ENCODE measurements at places on chromosomes 2 and 18. TPM values are rescaled to one million over a fixed set of nuclear protein-coding genes. Genes with fewer than 3 reads are reported as not detected.
A peak's percentile ranks its signal among the peaks of the same experiment; 100 is the strongest.

DNA sequence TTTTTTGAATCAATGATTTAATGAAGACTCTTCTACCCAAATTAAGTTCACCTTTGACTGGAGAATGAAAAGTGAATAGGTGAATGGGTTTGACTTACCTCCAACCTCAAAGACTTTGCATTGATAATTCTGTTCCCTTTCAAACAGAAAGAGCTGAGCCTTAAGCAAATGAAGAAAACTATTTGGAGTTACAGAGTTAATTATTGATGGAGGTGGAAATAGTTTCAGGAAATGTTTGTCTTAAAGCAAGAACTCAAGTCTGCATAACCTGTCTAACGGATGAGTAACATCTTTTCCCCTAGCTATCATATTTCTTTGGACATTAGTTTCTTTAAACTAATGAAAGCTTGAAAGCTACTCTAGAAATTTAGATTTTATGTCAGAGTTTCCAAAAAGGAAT lies 166.5 kb downstream of the CERS6 start:
- peaks cover 13% of the 10 kb centered on the region for H3K4me1 ChIP-seq
- no peak overlapping the region for H3K4me3 ChIP-seq
- no peaks in the 10 kb centered on the region for H3K36me3 ChIP-seq
- no peak overlapping the region for H3K27ac ChIP-seq
- no peaks in the 10 kb centered on the region for H3K27me3 ChIP-seq
- DNase-seq = no peak

DNA sequence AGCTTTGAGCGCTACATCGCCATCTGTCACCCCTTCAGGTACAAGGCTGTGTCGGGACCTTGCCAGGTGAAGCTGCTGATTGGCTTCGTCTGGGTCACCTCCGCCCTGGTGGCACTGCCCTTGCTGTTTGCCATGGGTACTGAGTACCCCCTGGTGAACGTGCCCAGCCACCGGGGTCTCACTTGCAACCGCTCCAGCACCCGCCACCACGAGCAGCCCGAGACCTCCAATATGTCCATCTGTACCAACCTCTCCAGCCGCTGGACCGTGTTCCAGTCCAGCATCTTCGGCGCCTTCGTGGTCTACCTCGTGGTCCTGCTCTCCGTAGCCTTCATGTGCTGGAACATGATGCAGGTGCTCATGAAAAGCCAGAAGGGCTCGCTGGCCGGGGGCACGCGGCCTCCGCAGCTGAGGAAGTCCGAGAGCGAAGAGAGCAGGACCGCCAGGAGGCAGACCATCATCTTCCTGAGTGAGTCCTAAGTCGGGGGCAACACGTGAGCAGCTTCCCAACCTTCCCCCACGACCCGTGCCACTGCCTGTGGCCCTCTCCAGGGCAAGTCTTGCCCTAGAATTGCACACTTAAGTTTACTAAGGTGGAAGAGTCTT lies 928 bp downstream of the GPR39 start:
- no peaks in the 10 kb centered on the region for H3K4me1 ChIP-seq
- H3K4me3 ChIP-seq = no peak overlapping the region
- H3K27me3 ChIP-seq = peaks cover 28% of the 10 kb centered on the region
- H3K27ac ChIP-seq = no peak overlapping the region
- DNase-seq = no peak
- no peaks in the 10 kb centered on the region for H3K36me3 ChIP-seq

GRCh38 chr2:42768706-42769256 lies 4.8 kb upstream of the OXER1 start:
- no peak overlapping the region for H3K4me3 ChIP-seq
- H3K36me3 ChIP-seq = no peaks in the 10 kb centered on the region
- H3K4me1 ChIP-seq = no peaks in the 10 kb centered on the region

GRCh38 chr18:54444319-54444914 lies 86.7 kb downstream of the C18orf54 start:
- no peak overlapping the region for H3K27ac ChIP-seq
- DNase-seq = peak; percentile 71
- no peaks in the 10 kb centered on the region for H3K4me1 ChIP-seq
- no peak overlapping the region for H3K4me3 ChIP-seq

DNA sequence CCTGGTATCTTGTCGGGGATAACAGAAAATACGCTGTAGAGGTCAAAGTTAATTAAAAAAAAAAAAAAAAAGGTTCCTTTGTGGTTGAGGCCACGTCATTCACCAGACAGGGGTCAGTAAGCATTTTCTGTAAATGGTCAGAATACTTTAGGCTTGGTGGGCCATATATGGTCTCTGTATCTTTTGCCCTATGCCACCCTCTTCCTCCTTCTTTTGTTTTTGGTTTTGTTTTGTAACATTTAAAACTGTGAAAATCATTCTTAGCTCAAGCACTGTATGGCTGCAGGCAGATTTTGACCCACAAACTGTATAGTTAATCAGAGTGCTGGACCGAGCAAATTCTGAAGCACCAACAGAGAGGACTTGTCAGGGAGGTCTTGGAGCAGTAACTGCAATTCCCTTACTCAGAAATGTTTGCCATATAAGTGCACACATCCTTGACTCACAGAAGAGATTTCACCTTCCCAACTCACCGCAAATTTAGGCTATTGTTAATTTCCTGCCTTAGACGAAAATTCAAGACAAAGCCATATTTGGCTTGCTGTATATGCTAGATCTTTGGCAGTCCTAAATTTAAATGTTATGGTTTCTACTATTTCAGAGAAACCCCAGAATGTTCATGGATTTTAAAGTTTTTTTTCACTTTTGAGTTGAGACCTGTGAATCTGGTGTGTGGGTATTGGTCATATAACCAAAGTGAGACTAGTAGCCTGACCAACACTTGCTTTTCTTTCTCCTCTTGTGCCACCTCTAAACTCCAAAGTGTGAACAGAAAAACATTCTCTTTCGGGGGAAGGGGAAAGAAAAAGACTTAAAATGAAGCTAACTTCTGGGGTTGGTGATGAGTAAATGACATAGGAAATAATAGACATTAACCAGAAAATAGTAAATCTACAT lies 65.4 kb downstream of the DOCK10 start:
- H3K4me1 ChIP-seq = peaks cover 62% of the 10 kb centered on the region
- peaks cover 23% of the 10 kb centered on the region for H3K36me3 ChIP-seq
- no peak overlapping the region for H3K4me3 ChIP-seq
- H3K27ac ChIP-seq = peak overlapping the region; percentile 52
- no peak for DNase-seq

DNA sequence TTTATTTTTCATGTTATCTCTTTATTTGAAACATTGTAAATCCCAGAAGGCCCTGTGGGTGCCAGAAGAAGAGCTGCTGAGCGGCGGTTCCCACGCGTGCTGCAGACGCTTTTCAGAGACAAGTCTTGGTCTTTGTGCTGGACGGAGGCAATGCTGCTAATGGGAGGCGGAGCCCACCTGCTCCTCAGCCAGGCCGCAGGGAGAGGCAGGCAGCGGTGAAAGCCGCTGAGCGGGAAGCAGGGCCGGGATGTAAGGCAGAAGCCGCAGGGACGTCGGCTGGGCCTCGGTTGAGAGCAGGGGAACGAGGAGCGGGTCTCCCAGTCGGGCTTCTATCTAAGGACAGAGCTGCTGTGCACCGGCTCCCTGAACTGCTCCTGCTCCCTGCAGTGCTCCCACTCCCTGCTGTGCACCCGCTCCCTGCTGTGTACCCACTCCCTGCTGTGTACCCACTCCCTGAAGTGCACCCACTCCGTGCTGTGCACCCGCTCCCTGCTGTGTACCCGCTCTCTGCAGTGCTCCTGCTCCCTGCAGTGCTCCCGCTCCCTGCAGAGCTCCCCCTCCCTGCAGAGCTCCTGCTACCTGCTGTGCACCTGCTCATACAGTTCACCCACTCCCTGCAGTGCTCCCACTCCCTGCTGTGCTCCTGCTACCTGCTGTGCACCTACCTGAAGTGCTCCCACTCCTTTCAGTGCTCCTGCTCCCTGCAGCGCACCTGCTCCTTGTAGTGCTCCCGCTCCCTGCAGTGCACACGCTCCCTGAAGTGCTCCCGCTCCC lies 16.4 kb downstream of the TMEM18 start:
- peaks cover 14% of the 10 kb centered on the region for H3K36me3 ChIP-seq
- no peak overlapping the region for H3K27ac ChIP-seq
- H3K27me3 ChIP-seq = no peaks in the 10 kb centered on the region
- peaks cover 43% of the 10 kb centered on the region for H3K4me1 ChIP-seq
- no peak overlapping the region for H3K4me3 ChIP-seq
- DNase-seq = no peak

DNA sequence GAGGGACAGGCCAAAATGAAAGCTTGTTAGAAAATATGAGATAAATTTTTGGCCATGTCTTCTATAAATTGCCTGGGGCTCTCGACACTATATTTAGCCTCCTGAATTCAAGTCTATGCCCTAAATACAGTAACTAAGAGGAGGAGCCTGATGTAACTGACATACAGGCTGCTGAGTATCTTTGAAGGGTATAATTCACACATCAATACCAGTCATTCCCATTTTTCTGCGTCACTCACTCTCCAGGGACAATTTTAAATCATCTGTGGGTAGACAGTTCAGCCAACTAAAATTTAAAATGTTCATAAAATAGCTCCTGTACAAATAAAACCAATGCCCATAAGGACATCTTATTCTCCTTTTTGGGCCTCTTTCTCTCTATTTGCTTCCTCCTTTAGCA lies 105.9 kb downstream of the AP1S3 start:
- no peaks in the 10 kb centered on the region for H3K27me3 ChIP-seq
- H3K36me3 ChIP-seq = no peaks in the 10 kb centered on the region
- H3K27ac ChIP-seq = no peak overlapping the region
- no peaks in the 10 kb centered on the region for H3K4me1 ChIP-seq

DNA sequence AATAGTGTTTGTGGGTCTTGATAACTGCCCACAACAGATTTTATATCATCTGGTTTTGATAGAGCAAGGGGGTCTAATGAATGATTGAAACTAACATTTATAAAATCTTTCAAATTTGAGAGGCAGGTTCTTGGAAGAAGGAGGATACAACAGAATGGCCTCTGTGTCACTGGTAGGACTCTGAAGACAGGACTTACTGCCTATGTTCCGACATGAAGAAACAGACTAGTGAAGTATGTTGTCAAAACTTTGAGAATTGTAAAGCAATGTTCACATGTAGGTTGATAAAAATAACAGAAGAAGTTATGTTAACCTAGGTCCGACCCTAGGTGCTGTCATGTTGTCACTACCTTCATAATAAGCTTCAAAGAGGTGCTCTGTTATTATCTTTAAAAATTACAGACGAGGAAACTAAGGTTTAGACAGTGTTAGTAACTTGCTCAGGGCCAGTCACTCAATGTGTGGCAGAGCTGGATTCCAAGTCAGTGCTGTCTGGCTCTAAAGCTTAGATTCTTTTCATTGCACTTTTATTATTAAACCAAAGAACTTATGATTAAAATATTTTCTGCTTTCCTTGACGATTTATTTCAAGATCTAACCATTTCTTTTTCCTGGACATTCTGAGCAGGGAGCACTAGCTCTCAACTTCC lies 146.2 kb downstream of the RPIA start:
- H3K27ac ChIP-seq = no peak overlapping the region
- no peaks in the 10 kb centered on the region for H3K4me1 ChIP-seq
- no peaks in the 10 kb centered on the region for H3K27me3 ChIP-seq
- H3K4me3 ChIP-seq = no peak overlapping the region
- no peak for DNase-seq
- H3K36me3 ChIP-seq = no peaks in the 10 kb centered on the region

- H3K27ac ChIP-seq = no peak overlapping the region
- peaks cover 4% of the 10 kb centered on the region for H3K27me3 ChIP-seq
- H3K4me3 ChIP-seq = no peak overlapping the region
- no peak for DNase-seq
- H3K4me1 ChIP-seq = no peaks in the 10 kb centered on the region
Observed at GRCh38 chr2:234723400-234723799, 226.5 kb upstream of the ARL4C start.

DNA sequence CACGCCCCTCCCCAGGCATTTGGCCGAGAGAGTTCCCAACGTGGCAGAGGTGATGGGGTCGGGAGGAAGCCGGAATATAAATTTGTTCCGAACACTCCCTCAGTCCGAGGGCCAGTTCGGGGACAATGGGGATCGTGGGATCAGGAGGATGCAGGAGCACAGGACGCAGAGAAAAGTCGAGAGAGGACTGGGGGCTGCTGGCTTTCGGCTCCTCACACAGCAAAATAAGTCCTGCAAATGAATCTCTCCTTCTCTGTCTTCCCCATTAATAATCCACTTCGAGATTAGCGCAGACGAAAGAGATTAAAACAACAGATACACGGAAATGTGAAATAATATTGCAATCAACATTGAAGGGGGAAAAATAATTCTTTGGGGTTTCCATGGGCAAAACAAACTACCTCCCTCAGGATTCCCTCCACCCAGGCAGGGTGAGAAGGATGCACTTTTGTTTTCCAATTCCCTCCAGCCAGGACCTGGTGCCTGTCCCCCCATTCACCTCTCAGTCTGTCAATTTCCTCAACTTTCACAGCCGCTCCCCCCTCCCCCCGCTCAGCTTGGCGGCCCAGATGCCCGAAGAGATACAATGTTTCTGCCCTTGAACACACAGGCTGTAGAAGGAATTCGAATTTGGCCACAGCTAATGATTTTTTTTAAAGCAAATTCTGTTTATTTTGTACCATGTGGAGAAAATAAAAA lies 3.1 kb upstream of the ZEB2 start:
- peaks cover 38% of the 10 kb centered on the region for H3K27me3 ChIP-seq
- peak; percentile 20 for DNase-seq
- H3K36me3 ChIP-seq = no peaks in the 10 kb centered on the region
- H3K4me1 ChIP-seq = peaks cover 23% of the 10 kb centered on the region

GRCh38 chr2:72988041-72988440 lies 70.7 kb downstream of the EMX1 start:
- H3K36me3 ChIP-seq = no peaks in the 10 kb centered on the region
- no peak for DNase-seq
- no peaks in the 10 kb centered on the region for H3K27me3 ChIP-seq

- H3K4me1 ChIP-seq = no peaks in the 10 kb centered on the region
- H3K4me3 ChIP-seq = no peak overlapping the region
- DNase-seq = no peak
- H3K27me3 ChIP-seq = no peaks in the 10 kb centered on the region
Observed at GRCh38 chr18:37435996-37436395, 129.6 kb downstream of the CELF4 start.

DNA sequence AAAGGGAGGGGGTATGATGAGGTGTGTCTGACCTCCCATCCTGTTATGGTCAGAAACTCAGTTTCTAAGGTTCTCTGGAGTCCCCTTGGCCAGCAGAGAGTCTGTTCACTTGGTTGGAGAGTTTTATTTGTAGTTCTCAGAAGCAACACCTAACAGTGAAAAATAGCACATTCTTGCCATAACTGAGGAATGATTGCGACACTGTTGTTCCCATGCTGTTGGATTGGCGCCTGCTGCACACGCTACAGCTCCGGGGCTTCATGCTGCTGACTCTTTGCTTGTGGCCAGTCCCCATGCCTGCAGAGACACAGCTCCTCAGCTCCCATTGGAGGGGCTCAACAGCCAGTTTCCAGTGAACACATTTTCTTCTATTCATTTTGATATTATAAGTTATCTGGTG lies 42.1 kb downstream of the TPGS2 start:
- H3K27ac ChIP-seq = no peak overlapping the region
- peaks cover 34% of the 10 kb centered on the region for H3K36me3 ChIP-seq
- no peaks in the 10 kb centered on the region for H3K27me3 ChIP-seq
- no peak overlapping the region for H3K4me3 ChIP-seq
- no peaks in the 10 kb centered on the region for H3K4me1 ChIP-seq

- DNase-seq = no peak
- no peaks in the 10 kb centered on the region for H3K36me3 ChIP-seq
- H3K4me1 ChIP-seq = no peaks in the 10 kb centered on the region
- no peak overlapping the region for H3K27ac ChIP-seq
- H3K27me3 ChIP-seq = no peaks in the 10 kb centered on the region
- no peak overlapping the region for H3K4me3 ChIP-seq
Observed at GRCh38 chr2:56217106-56217505, 33.3 kb downstream of the CCDC85A start.

PARD6G gene
- not detected for total RNA-seq

ACVR1 gene
- total RNA-seq = 17.1 TPM

STAT1 gene
- 317 TPM for total RNA-seq

CEP68 gene
- 4.9 TPM for total RNA-seq

C2orf80 gene
- not detected for total RNA-seq

Measured in activated CD4-positive, alpha-beta T cell treated with anti-CD3 and anti-CD28 coated beads for 36 hours (primary cell).